IPS DF 19.7 (cell line): ENCODE measurements at places on chromosomes 4 and X.

DNA sequence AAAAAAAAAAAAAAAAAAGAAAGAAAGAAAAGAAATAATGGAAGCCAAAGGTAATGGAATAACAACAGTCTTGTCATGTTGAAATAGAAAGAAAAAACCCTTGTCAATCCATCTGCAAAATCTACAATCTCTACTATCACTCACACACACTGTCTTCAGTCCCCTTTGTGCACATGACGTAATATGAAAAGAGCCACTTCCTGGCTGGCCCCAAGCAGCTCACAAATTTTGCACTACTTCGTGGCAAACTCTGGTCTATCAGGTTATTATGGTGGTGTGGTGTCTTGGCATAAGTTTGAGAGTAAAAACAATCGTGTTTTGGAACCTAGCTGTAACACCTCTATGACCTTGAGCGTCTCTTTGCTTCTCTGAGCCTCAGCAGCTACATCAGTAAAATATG lies 8.3 kb upstream of the AFAP1 start:
- DNase-seq = no peak

GRCh38 chr4:38664706-38665401 lies 855 bp downstream of the KLF3 start:
- DNase-seq = no peak

- DNase-seq = no peak
These were observed 188.8 kb downstream of the SOWAHB start for GRCh38 chr4:76708971-76709771.

GRCh38 chr4:79823148-79823763 lies 249.8 kb downstream of the ANTXR2 start:
- no peak for DNase-seq

- DNase-seq = no peak
These were observed 330.8 kb upstream of the DKK2 start for GRCh38 chr4:107366900-107367299.

GRCh38 chr4:104302731-104303130 lies 192.0 kb downstream of the CXXC4 start:
- DNase-seq = no peak

GRCh38 chr4:20271950-20272349 lies 20.2 kb downstream of the SLIT2 start:
- no peak for DNase-seq

DNA sequence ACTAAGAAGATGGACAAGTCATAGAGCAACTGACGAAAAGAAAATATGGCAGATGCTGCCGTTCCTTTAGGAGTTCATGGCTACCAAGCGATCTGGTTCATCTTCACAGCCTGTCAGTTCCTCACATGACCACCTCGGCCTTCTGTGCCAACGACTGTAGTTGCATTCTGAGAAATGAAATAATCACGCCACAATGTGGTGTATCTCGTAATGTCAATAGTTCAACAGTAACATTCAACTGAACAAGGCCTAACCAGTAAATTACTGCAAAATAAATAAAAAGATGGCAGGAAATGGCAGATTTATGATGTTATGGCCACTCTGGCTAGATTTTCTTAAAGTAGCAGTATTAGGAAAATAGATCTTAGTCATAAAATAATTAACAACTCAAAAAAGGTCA lies 4.4 kb downstream of the GPRIN3 start:
- DNase-seq = no peak

DNA sequence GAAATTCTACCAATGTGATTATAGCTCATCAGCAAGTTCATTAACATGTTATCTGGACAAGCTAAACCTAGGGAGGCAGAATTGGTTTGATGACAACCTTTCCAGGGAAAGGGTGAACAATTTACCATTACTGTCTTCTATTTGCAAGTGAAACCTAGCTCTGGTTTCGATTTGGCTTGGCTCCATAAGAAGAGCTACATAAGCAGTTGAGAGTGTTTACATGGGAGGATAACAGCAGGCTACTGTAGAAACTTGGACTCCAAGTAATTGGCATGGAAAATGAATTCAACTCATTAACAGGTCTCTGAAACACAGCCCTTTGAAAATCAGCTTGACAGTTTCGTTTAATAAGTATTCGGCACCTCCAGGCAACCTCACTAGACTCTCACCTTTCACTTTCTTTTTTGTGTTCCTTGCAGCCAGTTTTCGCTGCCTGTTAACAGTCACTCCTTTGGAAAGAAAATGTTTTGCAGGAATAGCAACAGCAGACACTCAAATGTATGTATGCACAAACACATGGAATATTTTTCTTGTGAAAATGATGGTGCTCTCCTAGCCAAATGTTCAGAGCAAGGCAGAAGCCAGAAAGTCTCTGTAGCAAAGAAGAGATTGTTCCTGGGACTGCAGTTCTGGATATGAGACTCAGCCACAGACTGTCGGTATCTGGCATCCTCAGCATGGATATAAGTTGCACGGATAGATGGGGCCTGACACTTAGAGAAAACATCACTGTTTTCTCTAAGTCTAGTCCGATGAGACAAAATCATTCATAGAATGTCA lies 27.5 kb downstream of the POU3F4 start:
- DNase-seq = no peak

- no peak for DNase-seq
These were observed 67.5 kb upstream of the GPR34 start for GRCh38 chrX:41621222-41621723.

DNA sequence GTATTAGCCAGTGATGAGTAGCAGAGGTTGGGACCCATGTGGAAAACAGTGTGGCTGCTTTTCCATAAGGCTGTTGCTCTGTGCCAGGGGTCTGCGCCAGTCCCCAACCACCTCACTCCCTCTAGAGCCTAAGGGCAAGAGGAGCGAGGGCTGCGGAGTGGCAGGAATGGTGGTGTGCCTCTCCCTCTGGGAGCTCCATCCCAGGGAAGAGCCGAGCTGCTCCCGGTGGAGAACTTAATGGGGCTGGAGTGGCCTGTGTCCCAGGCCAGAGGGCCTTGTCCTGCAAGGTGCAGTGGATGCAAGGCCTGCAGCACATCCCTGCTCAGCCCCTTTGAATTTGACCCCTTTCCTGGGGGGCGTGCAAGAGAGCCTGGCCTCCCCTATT lies 105.4 kb upstream of the GRXCR1 start:
- no peak for DNase-seq

DNA sequence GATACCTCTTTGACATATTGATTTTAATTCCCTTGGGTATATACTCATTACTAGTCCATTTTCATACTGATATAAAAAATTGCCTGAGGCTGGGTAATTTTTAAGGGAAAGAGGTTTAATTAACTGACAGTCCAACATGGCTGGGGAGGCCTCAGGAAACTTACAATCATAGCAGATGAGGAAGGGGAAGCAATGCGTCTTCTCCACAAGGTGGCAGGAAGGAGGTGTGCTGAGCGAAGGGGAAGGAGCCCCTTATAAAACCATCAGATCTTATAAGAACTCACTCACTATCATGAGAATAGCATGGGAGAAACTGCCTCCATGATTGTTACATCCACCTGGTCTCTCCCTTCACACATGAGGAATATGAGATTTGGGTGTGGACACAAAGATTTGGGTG lies 42.4 kb downstream of the MSX1 start:
- DNase-seq = no peak

GRCh38 chr4:88646528-88647280 lies 50.9 kb downstream of the NAP1L5 start:
- DNase-seq = peak; percentile 85

- DNase-seq = no peak
These were observed 22.3 kb upstream of the AASDH start for GRCh38 chr4:56409511-56410090.

DNA sequence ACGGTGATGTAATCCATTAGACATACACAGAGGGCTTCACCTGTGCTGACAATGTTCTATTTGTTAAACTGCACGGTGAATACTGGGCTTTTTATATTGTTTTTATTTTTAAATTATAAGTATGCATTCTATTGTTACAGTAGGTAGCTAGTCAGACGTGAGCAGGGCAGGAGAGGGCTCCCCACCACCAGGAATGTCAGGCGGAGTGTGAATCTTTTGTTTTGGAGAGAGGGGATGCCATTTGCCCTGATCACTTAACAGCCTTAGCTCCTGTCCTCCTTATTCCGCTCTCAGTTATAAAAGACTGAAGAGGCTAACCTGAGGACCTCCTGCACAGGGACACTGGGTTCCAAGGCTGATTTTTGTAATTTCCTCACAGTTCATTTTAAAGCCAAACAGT lies 151.6 kb upstream of the TAPT1 start:
- DNase-seq = peak; percentile 3

DNA sequence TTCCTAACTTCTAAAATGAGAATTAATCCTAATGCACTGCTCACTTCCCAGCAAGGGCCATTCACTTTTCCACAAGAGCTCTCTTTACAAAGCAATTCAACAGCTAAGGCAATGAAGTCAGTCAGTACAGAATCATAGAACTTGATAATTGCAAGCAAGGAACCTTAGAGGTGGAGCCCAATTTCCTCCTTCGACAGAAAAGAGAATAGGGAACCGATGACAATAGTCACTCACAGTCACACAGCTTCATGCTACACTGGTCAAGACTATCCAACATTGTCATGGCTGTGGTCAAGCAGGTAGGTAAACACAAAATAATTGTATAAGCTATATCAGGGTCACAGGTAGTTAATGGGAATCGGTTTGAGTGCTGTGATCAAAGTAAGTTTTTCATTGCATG lies 90.0 kb downstream of the ELOVL6 start:
- no peak for DNase-seq

- DNase-seq = no peak
These were observed 91.4 kb upstream of the MAD2L1 start for GRCh38 chr4:120158046-120158445.
